Fibroblast of skin of left quadriceps (primary cell): ENCODE measurements at places on chromosomes 5 and 9.

GRCh38 chr5:180673371-180674089 is 24.1 kb upstream of the FLT4 start:
- DNase-seq, result no peak

DNA sequence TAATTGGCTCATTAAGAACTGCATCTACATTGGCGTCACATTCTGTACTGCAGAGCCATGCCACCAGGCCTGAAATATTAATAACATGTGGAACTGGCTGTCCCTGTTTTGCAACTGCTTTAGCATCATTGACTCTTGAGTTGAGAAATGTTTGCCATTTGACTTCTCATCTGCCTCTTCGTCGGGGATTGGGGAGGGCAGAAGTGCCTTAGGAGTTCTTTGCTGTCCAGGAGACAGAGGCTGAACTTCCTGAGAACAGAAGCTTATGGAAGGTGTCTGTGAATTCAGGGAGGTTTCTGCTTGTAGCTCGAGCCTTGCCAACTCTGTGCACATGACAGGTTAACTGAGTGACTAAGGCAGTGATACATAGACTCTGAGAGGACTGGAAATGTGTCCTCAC is 265.0 kb downstream of the KIF4B start:
- DNase-seq, result no peak

- DNase-seq, result no peak
These were observed 150.4 kb downstream of the SPOCK1 start for GRCh38 chr5:137348759-137349158.

DNA sequence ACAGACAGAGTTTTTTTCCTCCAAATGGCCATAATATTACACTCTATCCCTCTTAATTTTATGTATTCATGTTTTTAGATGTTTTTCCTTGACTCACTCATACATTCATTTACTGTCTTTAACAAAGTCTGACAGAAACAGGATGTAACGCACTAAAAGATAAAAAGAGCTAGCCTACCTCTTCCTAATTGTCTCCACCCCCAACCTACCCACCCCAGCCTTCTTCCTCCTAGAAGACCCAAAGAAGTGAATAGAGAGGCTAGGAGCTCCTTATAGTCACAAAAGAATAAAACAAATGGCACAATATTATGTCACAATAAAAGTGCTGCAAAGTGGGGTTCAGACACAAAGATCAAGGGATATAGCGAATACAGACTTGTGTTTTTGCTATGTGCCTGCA is 719 bp downstream of the NOL8 start:
- no peak for DNase-seq

DNA sequence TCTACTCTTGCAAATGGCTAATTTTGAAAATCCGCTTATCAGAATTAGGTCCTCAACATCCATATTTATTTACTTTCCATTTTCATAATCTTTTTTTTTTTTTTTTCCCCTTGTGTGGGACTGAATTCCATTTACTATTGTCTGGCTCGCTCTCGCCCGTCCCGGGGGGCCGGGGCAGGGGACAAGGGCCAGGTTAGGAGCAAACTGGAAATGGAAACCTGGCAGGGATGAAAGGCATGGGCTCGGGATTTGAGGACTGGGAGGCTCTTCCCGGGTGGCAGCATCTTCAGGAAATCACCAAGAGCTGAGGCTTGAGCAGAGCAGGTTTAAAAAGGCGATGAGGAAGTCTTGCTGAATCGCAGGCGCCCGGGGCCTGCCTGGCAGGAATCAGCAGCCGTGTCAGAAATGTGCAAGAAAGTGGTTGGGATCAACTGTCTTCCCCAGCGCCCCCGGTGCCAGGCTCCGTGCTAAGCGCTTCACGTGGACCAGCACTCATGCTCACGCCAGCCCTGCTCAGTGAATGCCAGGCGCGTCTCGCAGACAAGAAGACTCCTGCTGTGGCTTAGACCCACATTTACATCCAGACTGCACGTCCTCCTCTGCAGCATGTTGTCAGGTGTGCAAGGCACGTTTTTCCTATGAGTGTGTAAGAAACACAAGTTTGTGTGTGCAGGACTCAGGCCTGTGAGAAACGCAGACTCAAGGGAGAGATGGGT is 66.3 kb upstream of the UNC5A start:
- DNase-seq, result no peak

- DNase-seq, result no peak
These were observed 64.9 kb downstream of the RALGPS1 start for GRCh38 chr9:126979461-126979860.

GRCh38 chr9:35488021-35488420 is 1.9 kb upstream of the RUSC2 start:
- peak; percentile 74 for DNase-seq

DNA sequence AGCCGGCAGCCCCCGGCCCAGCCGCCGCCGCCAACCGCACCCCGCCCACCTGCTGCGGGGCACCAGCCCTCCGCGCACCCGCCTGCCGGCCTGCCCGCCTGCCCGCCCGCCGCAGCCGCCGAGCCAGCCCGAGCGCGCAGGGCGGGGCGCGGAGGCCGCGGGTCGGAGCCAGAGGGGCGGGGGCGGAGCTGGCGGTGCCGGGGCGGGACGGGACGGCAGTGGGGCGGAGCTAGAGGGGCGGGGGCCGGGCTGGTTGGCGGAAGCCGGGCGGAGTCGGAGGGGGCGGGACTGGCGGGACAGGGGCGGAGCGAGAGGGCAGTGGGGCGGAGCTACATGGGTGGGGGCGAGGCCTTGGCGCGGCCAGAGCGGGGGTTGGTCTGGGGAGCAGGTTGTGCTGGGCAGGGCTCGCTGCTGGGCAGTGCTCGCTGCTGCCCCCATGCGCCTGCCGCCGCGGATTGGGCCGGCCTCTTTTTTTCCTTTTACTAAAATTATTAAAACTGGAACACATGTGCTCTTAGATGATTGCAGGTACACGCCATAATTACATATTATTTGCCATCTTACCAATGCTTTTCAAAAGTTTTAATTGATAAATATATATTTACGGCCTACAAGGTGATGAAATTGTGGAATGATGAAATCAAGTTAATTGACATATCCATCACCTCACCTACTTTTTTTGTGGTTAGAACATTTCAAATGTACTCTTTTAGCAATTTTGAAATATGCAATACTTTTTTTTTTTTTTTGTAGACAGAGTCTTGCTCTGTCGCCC is at the start of gene SH3GLB2:
TSS of gene SH3GLB2 (minus strand) at position 140 of the 775 bp plus-strand sequence. CDS start 177 bp downstream, outside the sequence.
- DNase-seq, result peak; percentile 82

DNA sequence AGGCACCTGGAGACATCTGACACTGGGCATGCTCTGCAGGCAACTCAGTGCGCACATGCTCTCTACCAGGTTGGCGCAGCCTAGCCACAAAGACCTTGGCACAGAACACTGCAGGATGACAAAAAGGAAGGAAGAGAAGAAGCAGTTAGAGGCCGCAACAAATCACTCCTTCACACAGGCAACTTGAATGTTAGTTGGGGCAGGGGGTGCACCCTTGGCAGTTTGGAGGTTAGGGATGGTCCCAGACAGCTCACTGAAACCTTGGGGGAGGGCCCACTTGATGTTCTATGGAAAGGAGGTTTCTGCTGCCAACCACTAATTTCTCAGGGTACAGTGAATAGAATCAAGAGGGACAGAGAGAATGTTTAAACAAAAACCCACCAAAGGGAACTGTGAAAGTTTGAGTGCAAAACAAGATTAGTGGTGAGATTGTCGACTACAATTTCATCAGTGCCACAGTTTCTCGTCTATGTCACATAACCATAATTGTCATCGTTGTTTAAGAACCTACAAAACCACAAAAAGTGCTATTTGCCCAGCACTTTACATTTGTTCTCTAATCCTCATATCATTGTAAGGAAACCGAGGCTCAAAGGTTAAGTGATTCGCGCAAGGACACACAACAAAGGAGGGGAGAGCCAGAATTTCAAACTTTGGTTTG is 48.7 kb downstream of the FBXW11 start:
- no peak for DNase-seq

DNA sequence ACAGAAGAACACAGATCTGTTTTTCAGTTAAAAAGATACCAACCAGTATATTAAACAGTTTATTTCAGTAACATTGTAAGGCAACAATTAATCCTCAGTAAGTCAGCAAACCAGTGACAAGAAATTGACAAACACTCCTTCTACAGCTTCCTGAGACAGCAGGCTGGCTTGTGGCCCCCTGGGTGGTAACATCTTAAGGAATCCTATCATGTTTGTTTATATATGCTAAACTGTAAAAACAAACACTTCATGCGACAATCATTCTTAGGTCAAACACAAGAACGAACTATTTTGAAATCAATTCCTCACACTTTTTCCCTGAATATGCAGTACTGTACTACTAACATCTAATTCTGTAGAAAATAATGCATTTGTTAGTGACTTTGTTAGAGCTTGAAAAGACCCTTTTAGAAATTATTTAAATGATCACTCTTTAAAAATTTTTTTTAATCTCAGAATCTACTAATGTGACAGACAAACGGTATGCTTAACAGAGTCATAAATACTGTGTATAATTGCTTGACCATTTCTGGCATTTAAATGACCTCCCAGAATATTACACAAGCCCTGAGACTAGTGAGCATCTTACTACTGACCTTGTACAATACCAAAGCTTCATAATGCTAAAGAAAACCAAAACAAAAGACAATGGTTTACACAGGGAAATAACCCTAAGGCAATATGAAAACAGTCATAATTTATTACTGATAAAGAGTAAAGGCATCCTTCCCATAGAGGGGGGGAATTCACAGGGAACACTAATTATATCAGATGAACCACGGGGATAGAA is 48.2 kb downstream of the ERMP1 start:
- no peak for DNase-seq

DNA sequence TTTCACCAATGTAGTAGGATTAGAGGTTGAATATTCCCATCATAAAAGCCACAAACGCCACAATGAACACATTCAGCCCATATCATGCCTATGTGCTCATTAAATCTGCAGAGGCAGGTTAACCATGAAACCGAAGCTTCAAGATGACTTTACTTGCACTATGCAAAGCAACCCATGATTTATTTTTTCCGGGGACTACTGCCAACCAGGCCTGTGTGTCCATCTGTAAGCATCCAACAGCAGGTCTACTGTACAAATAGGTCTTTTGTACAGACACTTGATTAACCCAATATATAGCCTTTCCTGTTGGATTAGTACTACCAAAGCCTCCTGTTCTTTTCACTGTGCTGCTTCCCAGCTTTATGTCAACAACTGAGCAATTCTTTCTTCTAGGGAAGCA is 104.9 kb upstream of the CDH10 start:
- DNase-seq, result peak; percentile 9

DNA sequence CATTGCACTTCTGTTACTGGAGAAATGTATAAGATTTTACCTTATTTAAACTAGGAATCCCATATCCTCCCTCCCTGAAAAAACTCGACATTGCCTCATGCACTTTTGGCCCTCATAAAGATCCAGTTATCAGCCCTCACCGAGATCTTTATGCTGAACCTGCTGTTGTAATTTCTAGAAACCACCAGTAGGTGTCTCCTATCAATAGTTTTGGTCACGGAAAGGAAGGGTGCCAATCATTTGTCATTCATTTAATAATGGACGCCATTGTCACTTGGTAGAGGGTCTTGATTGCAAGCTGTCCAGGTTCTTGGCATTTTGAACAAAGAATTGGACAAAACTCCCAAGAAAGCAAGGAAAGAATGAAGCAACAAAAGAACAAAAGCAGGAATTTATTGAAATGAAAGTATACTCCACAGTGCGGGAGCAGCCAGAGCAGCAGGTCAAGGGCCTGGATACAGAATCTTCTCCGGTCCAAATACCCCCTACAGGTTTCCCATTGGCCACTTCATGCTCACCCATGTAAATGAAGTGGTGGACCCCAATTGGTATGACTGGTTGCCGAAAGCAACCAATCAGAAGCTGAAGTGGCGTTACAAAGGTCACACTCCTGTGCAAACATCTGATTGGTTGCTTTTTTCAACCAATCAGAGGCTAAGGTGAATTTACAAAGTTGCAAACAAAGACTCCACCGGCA is 524.3 kb downstream of the PSAT1 start:
- no peak for DNase-seq

- no peak for DNase-seq
These were observed 21.7 kb downstream of the HBEGF start for GRCh38 chr5:140324617-140325241.

- no peak for DNase-seq
These were observed 186.8 kb downstream of the ACTL7B start for GRCh38 chr9:108668938-108669335.

DNA sequence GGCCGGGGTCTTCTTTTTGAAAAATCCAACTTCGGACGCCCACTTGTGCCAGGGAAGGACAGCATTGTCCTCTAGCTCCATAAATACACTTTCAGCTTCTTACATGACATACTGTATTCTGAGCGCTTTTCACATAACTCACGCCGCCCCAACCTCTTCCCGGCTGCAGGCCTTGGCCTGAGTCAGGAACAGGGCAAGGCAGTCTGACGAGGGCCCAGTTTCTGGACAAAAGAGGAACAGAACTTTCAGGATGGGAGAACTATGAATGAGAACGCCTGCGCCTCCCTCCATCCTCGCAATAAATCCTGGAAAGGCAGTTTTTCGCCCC is 650 bp downstream of the DCTN4 start:
- no peak for DNase-seq

DNA sequence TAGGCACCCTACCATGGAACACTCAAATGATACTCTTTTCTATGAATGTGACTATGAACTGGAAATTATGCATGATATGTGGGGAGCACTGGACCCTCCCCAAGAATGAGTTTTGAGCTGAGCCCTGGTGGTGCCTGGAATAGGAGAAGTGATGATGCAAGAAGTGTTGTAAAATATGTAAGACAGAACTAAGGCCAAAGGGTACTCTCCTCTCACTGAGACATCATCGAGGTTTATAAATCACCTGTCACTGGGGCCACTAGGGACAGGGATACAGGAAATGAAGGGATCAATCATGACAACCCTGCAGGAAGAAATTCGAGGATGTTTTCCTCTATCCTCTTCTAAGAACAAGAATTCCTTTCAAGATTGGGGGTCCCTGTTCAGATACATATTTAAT is 45.4 kb downstream of the PCSK1 start:
- DNase-seq, result no peak

DNA sequence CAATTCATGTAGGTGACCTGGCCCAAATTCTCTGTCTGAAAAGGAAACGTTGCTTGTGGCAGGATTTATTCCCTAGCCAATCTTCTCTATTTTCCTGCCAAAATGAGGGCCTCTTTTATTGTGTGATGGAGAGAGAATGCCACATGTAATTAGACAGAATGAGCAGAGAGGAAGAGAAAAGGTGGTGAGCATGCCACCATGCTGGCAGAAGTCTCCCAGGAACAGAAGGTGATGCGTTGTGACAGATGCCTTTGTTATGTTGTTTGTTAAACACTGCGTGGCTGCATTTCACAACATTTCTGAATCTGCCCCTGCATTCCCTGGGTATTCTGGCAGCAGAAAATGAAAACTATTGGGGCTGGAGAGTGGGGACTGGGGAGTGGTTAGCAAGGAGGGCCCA is 577.6 kb downstream of the TLR4 start:
- DNase-seq, result no peak

GRCh38 chr5:172573986-172574870 is 66.8 kb upstream of the NEURL1B start:
- no peak for DNase-seq
